Activated T-helper 17 cell treated with anti-CD3 and anti-CD28 coated beads, Interleukin-2, amount 50 U/mL, for 72 hours (primary cell): ENCODE measurements at places on chromosomes 2 and 18. TPM values are rescaled to one million over a fixed set of nuclear protein-coding genes. Genes with fewer than 3 reads are reported as not detected.

DNA sequence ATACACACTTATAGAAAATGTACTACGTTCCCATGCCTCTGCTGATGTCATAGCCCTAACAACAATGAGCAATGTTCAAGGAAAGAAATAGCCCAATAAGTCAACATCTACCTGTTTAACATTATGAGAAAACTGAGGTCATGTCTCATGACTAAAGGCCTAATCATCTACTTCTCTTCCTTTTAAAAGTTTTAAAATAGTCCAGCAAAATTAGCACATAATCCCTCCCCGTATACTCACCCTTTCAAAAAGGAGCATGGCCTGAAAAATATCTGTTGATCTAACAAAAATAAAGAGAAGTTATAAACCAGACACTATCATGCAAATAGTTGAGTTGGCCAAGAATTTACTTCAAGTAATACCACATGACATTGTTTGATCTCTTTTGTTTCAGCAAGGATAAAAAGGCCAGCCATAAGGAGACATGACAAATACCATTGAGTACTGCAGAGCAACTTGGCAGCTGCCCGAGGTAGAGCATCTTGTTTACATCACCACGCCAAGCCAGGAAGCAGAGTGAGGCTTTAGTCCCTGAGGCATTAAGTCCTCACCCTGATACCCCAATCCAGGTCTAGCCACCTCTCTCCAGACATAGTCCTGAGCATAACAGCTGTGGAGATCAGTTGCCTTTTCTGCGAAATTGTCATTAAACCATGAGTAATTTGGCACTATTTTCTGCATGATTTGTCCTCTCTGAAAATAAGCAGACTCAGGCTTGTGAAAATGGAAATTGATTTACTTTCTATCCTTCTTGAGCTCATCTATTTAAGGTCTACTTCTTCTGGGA lies 137.4 kb upstream of the ETAA1 start:
- H3K4me3 ChIP-seq, result no peak overlapping the region
- no peaks in the 10 kb centered on the region for H3K36me3 ChIP-seq
- no peak overlapping the region for H3K27ac ChIP-seq
- no peaks in the 10 kb centered on the region for H3K27me3 ChIP-seq

The STRN gene
- 29.6 TPM for total RNA-seq

The BOK gene
- total RNA-seq, result not detected

The TEX44 gene
- not detected for total RNA-seq

- peaks cover 3% of the 10 kb centered on the region for H3K27me3 ChIP-seq
- no peak for ATAC-seq
- H3K36me3 ChIP-seq, result peaks cover 12% of the 10 kb centered on the region
- no peak overlapping the region for H3K4me3 ChIP-seq
- peaks cover 17% of the 10 kb centered on the region for H3K4me1 ChIP-seq
- no peak overlapping the region for H3K27ac ChIP-seq
Measured at GRCh38 chr18:816088-816653, 4.1 kb upstream of the YES1 start.

DNA sequence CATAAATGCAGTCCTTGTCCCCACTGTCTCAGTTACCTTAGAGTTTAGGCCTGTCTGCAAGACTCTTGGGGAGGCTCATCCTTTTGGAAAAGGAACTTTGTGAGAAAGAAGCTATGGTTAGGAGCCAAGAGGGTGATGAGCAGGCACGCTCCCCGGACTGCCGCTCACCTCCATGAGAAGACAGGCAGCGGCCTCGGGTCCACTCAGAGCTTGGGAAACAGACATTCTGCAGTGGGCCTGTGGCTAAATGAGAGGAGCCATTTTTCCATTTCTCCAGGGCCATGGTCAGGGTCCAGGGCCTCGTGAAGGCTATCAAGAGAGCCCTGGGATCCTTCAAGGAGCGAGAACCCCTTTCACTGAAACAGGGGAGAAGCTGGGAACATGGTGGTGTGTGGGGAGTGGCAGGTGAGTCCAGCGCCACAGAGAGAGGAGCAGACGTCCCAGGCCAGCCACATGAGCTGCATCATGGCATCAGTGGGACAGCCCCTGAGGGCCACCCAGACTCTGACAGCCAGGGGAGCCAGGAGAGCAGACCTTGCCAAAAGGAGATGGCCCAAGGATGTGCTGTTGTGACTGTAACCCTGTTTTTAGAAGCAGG lies 4.0 kb upstream of the TEX51 start:
- H3K27me3 ChIP-seq, result peaks cover 8% of the 10 kb centered on the region
- H3K27ac ChIP-seq, result no peak overlapping the region
- no peak overlapping the region for H3K4me3 ChIP-seq

The NDC80 gene
- 68.9 TPM for total RNA-seq

DNA sequence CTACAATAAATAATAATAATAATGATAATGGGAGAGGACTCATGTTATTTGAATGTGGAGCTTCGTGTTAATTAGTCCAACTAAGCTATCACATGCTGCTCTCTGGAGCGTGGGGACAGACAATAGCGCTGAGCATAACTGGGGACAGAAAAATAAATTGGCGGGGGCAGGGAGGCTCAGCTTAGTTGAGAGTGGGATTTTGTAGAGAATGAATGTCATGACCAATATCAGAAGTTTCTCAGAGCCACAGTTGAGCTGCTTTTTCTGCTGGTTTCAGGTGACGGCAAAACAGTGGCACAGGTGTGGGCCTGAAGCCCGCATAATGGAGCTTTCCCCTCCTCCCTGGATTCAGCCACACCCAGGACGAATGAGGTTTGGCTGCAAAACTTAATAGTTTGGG lies 111.1 kb upstream of the CAB39 start:
- ATAC-seq, result peak; percentile 64
- H3K4me1 ChIP-seq, result peaks cover 31% of the 10 kb centered on the region
- H3K4me3 ChIP-seq, result peak overlapping the region; percentile 74

DNA sequence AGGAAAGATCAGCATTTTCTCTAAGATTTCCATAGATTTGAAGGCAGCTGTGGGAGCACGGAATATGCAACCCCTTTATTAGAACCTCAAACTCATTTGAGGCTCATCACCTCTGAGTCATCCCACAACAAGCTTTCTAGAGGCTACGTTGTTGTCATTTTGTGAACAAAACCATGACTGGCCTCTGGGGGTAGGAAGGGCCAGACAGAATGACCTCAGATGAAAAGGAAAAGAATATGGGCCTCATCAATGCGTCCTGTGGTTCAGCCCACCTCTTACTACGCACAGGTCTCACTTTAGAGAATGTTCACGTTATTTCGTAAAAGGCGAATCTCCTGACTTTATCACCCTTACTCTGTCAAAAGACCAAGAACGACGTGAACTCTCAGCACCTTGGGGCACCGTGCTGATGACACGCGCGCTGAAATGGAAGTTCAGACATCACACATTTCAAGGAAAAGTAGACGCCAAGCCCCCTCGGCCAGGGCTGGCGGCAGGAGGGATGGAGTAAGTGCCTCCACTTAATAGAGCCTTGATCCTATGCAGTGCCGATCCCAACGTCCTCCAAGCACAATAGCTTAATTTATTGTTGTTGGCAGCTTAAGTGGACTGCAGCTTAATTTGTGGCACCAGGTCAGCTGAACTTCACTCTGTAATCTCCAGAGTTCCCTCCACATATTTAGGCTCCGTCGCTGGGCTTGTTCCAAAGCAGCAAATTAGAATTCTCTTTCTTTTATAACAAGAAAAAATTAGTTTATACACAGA lies 208.3 kb downstream of the EIPR1 start:
- no peak overlapping the region for H3K4me3 ChIP-seq
- ATAC-seq, result no peak
- no peaks in the 10 kb centered on the region for H3K27me3 ChIP-seq
- peaks cover 16% of the 10 kb centered on the region for H3K36me3 ChIP-seq

DNA sequence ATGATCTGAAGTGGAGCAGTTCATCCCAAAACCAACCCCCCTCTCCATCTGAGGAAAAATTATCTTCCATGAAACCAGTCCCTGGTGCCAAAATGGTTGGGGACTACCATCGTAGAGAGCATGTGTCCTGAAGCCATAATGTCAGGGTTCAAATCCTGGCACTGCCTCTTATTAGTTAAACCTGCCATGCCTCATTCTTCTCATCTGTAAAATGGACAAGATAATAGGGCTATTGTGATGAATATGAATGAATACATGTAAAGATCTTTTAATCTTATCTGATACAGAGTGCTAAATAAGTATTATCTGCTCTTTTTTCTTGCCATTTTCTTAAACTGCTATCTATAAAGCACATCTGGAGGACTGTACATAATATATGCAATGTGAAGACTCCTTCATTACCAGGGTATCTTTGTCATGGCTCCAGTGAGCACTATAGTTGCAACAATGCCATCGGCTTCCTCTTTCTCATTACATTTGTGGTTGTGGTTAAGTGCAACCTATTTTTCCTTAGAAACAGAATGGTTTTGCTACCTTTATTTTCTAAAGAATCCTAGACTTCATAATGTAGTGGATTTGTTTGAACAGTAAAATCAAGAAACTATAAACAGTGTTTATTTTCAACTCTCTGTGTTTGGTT lies 27.0 kb downstream of the MFSD6 start:
- peak overlapping the region; percentile 6 for H3K4me3 ChIP-seq
- H3K27ac ChIP-seq, result peak overlapping the region; percentile 41
- ATAC-seq, result no peak
- peaks cover 55% of the 10 kb centered on the region for H3K36me3 ChIP-seq
- peaks cover 41% of the 10 kb centered on the region for H3K4me1 ChIP-seq
